NCI-H1436 (cell line): ENCODE measurements at places on chromosomes 2 and 18.

- no peak for DNase-seq
These were observed 12.1 kb downstream of the FAM168B start for GRCh38 chr2:131081190-131081589.

- no peak for DNase-seq
These were observed 296.0 kb downstream of the NDUFA10 start for GRCh38 chr2:239729151-239729550.

DNA sequence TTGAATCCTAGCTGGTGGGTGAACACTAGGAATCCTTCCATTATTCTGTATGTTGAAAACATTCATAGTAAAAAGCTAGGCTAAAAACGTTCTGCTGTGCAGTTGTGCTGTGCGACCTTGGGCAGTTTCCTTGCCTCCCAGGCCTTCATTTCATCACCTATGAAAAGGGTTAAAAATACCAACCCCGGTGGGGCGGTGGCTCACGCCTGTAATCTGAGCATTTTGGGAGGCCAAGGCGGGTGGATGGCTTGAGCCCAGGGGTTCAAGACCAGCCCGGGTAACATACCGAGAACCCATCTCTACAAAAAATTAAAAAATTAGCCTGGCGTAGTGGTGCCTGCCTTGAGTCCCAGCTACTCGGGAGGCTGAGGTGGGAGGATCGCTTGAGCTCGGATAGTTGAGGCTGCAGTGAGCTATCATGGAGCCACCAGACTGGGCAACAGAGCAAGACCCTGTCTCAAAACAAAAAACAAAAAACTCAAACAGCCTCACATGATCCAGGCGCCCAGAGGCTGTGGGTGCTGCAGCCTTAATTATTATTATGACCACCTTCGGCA is 2.9 kb upstream of the RRM2 start:
- DNase-seq, result no peak

- DNase-seq, result no peak
These were observed 43.9 kb upstream of the RAPH1 start for GRCh38 chr2:203578759-203579643.

GRCh38 chr2:160628811-160629210 is 135.2 kb upstream of the RBMS1 start:
- DNase-seq, result no peak

GRCh38 chr18:28511413-28511821 is 334.5 kb upstream of the CDH2 start:
- no peak for DNase-seq

GRCh38 chr2:100270381-100271146 is 51.7 kb downstream of the LONRF2 start:
- no peak for DNase-seq

- no peak for DNase-seq
These were observed 545 bp downstream of the GLI2 start for GRCh38 chr2:120736202-120736623.

- DNase-seq, result peak; percentile 38
These were observed 19.1 kb upstream of the ARHGAP25 start for GRCh38 chr2:68715353-68716041.

DNA sequence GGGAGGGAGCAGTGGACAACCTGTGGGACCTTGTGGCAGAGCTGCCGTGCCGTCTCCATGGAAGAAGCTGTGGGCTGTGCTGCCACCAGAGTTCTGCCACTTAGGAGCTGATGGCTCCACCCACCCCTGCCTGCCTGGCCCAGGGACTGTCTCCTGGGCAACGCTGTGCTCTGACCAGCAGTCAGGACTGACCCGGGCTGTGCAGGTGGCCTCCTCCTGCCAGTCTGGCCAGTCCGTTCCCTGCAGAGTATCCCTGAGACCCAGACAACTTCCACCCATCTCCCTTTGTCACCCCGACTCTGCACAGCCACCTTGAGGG is 12.8 kb downstream of the ASIC4 start:
- DNase-seq, result no peak

DNA sequence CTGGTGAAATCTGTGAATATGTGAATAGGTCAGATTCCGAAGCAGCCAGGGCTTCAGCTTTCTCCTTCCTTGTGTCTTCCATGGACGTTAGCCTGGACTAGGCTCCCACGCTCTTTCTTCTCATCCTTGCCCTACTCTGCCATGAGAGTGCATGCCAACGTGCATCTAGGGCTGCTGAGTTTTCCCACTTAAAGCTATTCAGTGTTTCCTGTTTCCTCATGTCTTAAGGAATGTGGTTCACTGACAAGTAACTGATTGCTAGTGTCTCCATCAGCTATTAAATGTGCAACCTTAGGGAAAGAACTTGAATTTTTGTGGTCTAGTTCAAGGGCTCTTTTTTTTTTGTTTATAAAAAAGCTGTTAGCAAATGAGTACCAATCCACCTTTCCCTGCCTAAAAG is 642.3 kb upstream of the LINC00305 start:
- DNase-seq, result no peak

- no peak for DNase-seq
These were observed 43.3 kb downstream of the SOX11 start for GRCh38 chr2:5735521-5735861.

DNA sequence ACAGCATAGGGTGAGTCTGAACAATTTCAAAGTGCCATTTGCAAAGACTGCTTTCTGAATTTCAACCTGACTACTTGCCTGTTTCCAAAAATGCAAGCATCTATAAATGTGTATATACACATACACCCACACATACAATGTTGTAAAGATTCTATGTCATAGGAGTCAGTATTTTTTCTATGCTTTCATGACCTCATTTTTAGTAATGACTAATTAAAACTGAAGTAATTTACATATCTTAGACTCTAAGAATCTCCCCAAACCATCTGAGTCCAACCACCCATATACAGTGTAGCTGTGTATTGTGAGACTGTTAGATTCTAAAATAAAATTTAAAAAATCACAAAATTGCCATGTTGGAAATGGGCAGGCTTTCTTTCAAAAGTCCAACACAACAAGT is 162.0 kb upstream of the STK17B start:
- no peak for DNase-seq

GRCh38 chr2:107108556-107108955 is 222.6 kb upstream of the ST6GAL2 start:
- DNase-seq, result no peak

- no peak for DNase-seq
These were observed 111.6 kb downstream of the DTNA start for GRCh38 chr18:34821669-34822210.

DNA sequence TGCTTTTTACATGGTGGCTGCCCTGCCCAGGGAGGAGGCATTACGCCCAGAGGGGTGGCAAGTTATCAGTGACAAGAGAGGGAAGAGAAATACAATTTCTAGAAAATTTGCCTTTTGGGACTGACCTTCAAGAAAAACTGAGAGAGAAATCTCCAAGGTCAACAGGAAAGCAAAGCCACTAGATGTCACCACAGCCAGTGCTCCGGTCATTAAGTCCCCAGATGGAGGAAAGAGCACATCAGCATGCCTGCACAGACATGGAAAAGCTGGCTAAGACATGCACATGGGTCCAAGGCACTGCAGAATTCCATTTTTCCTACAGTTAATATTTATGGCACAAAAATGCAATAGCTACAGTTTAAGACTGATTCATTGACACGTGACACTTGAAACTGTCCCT is 21.0 kb downstream of the FHL2 start:
- no peak for DNase-seq

- DNase-seq, result no peak
These were observed 9.4 kb downstream of the MAP3K19 start for GRCh38 chr2:135037831-135038230.

- no peak for DNase-seq
These were observed 87.2 kb upstream of the ZEB2 start for GRCh38 chr2:144607099-144607498.

GRCh38 chr2:214674278-214674677 is 135.2 kb downstream of the BARD1 start:
- DNase-seq, result no peak

- DNase-seq, result no peak
These were observed 1.1 kb downstream of the HK2 start for GRCh38 chr2:74834792-74835755.

DNA sequence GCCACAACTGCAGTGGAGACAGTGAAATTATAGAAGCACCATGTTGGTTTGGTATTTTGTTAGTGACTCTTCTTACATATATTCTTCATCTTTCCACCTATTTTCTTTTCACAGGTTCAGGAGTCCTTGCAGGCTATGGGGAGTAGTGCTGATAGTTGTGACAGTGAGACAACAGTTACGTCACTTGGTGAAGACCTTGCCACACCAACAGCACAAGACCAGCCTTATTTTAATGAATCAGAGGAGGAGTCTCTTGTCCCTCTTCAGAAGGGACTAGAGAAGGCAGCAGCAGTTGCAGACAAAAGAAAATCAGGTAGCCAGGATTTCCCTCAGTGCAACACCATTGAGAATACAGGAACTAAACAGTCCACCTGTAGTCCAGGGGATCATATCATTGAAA is 23.6 kb downstream of the ITPRID2 start:
- DNase-seq, result no peak

- DNase-seq, result no peak
These were observed 25.9 kb downstream of the DPP10 start for GRCh38 chr2:114468343-114468742.

- DNase-seq, result no peak
These were observed 826.4 kb downstream of the SOCS6 start for GRCh38 chr18:71115261-71115660.

- DNase-seq, result no peak
These were observed 39.5 kb upstream of the TFPI start for GRCh38 chr2:187593697-187594096.

GRCh38 chr2:195590861-195591205 is 66.2 kb upstream of the SLC39A10 start:
- DNase-seq, result no peak

DNA sequence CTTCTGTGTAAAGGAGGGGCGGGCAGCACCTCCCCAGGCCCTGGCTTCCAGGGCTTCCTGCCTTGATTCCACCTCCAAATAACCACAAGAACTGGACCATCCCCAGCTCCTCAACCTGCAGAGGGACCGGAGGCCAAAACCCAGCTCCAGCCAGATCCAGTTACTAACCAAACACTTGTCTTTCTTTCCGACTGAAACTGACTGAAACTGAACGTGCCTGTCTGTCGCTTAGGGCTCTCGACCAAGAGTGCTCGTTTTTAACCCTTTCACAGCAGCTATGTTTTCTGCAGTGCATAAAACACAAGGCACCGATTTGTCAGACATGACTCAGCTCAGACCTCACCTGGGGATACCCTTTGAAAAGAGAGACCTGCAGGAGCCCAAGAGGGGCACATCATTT is 249.9 kb upstream of the SIX2 start:
- DNase-seq, result peak; percentile 22

DNA sequence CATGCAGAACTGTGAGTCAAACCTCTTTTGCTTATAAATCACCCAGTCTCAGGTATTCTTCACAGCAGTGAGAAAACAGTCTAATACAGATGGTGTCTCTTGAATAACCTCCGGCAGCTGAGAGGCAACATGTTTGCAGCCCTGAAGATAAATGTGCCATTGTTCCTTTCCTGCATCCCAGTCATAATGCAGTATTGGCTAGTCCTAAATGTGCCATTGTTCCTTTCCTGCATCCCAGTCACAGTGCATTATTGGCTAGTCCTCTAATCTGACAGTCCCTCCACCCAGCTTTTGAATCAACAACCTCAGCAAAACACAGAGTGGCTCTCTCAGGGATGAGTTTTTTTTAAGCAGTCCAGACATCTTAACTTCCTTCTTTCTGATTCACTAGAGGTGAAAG is 550.7 kb downstream of the RIT2 start:
- no peak for DNase-seq

GRCh38 chr2:46970334-46971288 is 55.0 kb upstream of the MCFD2 start:
- DNase-seq, result no peak

GRCh38 chr2:41199334-41199733 is 747.4 kb upstream of the SLC8A1 start:
- DNase-seq, result no peak

GRCh38 chr2:2580341-2580740 is 249.3 kb upstream of the MYT1L start:
- DNase-seq, result no peak

DNA sequence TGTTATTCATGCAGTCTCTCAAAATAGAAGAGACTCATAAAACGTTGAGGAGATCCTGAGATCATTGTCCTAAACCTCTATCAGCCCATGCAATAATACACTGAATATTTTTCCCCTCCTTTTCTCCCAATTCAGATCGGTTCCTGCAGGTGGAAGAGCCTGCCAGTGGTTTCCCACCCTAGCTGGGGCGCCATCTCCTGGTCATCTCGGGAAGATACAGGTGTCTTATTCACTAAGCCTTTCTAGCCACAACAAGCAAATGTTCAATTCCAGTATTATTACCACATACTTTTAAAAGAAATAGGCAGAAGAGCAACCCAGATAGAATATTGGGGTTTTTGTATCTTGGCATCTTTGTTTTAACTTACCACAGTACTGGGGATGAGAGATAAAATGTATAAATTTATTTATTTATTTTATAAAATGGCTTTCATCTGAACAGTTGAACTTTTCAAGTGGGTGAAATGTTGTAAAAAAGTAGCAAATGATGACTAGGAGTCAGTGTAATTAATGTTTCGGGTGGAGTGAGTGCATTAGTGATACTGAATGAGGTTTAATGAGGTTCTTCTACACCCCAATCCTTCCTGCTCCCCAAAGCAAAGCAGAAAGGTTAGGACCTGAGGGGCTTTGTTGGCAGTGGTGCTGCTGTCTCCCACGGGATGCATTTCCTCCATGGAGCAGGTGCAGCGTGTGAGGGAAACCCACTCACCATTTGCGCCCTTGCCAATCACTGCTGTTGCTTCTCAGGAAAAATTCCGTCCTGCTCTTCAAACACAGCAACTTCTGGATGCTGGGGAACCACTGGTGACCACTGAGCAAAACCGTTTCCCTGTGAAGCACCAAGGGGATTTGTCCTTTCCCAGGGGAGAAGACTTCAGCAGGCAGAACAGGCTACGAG is 147.1 kb upstream of the FHL2 start:
- DNase-seq, result peak; percentile 65

- no peak for DNase-seq
These were observed 260.6 kb downstream of the TWIST2 start for GRCh38 chr2:239108459-239108858.

DNA sequence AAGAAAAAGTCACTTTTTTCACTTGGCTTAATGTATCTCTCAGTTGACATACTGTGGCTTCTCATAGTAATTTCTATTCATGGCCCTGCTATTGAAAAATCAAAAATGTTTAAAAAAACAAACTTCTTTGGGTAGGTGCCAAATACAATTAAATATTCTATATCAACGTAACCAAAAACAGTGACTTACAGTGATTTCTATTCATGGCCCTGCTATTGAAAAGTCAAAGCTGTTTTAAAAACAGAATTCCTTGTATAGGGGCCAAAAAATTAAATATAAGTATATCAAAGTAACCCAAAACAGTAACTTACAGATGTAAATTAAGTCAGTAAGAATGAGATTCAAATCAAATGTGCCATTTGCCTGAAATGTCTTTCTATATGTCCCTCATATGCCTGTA is 31.4 kb upstream of the CD302 start:
- no peak for DNase-seq

DNA sequence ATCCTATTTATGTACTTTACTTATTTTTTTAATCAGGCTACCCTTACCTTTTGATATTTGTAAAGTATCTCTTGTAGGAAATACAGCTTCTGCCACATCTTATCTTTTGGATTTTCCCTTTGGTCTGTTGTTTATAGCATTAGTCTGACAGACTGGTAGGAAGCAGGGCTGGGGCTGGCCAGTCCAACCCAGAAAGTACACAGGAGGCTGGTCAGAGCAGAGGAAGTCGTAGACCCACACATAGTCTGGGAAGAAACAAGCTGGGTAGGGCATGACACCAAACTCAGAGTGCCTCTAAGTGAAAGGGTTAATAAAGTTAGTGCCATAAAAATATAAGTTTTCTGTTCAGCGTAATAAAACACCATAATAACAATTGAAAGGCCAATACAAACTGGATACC is 51.7 kb downstream of the BOLA3 start:
- no peak for DNase-seq

- DNase-seq, result no peak
These were observed 312.3 kb upstream of the PKDCC start for GRCh38 chr2:41735476-41735875.
